ENCODE measurements at places on chromosomes 1 and 21.
A peak's percentile ranks its signal among the peaks of the same experiment; 100 is the strongest.

DNA sequence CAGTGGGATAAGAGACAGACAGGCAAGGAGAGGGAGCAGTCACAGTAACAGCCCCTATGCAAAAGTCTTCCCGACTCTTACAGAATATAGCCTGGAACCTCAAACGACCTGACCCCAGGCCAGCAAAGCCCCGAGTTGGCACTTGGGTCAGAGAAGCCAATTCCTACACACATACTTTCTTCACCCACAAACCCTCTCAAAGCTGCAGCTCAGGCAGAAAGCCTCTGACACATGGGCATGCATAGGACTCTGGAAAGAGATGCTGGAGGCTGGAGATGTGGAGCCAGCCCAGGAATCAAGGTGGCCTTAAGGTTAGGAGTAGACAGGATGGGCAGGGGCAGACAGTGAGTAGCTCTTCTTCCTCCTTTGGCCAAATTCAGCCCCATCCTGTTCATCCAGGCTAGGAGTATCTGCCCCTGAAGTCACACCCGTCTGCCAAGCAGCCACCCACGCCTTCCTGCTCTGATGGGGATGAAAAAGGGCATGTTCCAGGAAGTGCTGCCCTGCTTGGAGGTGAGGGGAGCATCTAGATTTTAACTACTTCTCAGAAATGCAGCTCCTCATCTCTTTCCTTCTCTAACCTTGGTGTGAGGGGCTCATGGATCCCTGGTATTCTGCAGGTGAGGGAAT is 7.8 kb downstream of the SLC41A1 start:
- no peak for DNase-seq

DNA sequence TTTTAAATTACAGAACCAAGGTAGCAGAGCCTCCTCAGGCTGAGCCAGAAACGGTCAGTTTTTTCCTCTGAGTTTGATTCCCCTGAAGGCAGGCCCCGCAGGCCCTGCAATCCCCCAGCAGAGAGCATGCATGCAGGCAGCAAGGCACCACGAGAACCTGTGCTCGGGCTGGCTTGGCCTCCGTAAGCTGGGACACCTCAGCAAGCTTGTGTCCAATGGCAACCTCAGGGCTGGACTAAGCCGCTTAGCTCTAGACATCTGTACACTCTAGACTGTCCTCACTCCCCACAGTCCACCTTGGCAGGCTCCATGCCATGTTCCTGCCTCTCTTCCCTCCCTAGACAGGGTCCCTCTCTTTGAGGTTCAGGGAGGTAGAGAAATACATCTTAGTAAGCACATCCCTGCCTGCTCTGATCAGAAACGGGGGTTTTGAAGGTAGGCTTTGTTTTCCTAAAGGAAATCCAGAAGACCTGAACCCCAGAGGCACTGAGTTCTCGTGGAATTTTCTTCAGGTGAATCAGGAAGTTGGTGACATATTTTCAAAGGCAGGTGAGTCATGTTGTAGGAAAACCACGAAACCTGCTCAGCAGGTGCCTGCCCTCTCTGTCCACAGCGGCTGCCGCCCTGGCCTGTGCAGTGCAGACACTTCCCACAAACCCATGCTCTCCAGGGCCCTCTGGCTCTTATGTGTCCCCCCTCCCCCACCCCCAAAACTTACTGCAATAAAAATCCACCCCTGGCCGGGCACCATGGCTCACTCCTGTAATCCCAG is 7.0 kb downstream of the TMEM63A start:
- no peak for DNase-seq

- no peak for DNase-seq
These were observed 7.0 kb downstream of the TDRD5 start for GRCh38 chr1:179598631-179599030.

DNA sequence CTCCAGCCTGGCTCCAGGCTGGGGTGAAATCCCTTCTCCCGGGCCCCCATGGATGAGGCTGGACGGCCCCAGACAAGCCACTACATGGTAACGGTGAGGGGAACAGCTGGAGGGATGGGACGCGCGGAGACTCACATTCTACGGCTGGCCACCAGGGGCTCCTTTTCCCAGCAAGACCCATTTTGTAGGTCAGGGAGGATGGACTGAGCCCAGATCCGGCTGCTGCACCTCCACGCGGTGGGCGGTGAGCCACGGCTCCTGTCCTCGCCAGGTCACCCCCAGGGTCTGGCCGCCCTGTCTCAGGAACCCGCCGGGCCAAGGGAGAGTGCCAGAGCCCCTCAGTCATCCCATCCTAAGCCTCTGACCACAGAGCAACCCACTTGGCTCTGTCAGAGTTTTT is 75.0 kb upstream of the ACTRT2 start:
- peak; percentile 9 for DNase-seq

DNA sequence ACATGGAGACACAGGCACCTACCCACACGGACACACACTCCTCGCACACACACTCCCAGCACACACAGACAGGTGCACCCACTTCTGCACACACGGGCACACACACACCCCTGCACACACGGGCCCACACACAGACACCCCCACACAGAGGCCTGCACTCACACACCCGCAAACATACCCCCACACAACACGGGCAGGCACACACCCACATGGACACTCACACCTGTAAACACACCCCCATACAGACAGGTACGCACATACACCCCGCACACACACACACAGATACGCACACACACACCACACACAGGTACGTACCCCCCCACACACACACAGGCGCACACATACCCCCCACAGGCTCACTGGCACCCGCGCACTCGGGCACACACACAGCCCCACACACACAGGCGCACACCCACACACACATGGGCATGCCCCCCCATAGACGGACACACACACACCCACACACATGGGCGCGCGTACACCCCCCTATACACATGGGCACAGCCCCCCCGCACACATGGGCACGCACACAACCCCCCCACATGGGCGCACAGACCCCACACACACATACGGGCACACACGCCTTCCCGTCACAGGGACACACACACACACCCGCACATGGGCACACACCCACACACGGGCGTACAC is 6.1 kb downstream of the ATAD3A start:
- DNase-seq: no peak

DNA sequence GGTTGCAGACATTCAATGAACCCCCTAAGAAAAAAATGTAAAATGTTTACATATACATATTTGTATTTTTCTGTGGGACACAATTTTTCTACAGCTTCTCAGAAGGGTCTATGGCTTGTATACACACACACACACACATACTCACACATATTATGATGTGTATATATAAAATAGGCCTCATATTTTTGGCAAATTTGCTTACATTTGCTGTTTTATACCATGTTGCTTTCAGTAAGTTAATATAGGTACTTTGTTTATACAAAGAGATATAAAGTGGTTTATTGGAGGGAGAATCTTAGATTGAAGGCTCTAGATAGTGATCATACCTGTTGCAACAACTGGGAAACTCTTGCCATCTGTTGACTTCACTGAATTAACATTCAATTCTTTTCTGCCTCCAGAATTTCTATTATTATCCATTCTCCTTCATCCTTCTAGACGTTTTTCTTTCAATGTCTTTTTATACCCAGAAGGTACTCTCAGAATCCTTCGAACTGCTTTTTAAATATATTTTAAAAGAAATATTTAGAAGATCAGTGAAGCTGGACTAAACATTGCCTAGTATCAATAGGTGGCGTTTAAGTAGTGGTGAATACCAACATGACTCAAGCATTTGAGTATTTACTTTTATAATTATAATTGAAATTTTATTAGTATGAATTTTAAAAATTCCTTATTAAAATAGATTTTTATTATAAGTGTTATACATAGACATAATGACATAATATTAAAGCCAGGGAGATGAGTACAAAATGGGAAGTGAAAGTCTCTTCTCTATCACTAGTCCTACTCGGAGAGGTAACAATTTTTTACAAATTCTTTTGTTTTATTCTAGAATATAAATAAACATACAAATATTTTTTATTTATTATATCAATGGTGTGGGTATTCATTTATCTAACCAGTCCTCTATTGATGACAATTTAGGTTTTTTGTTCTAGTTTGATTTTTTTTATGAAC is 10.2 kb downstream of the CD55 start:
- no peak for DNase-seq

DNA sequence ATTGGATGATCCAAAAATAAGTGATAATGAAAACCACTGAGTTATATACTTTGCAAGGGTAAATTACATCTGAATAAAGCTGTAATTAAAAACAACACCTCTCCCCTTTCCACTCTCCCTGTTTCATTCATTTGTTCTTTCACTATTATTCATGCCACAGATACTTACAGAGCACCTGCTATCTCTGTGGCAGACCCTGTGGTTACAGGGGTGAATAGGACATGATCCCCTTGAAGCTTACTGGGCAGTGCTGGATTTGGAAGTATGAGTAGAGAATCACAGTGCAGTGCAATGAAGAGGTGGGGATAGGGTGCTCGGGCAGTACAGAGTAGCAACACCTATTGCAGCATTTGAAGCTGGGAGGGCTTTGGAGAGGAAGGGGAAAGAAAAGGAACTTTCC is 21.7 kb downstream of the ARV1 start:
- DNase-seq: no peak

DNA sequence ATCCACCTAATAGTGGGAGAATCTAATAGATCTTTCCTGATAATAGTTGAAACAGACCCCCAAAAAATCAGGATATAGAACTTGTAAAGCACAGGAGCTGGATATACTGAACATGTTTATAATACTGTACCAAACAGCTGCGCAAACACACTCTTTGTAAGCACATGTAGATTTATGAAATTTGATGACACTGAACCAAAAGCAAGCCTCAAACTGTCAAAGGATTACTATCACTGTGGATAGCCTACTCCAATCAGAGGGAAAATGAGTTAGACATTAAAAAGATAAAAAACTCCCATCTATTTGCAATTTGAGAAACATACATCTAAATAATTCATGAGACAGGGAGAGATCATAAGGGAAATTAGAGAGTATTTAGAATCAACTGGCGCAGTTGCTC is 26.1 kb downstream of the RCAN3 start:
- no peak for DNase-seq

DNA sequence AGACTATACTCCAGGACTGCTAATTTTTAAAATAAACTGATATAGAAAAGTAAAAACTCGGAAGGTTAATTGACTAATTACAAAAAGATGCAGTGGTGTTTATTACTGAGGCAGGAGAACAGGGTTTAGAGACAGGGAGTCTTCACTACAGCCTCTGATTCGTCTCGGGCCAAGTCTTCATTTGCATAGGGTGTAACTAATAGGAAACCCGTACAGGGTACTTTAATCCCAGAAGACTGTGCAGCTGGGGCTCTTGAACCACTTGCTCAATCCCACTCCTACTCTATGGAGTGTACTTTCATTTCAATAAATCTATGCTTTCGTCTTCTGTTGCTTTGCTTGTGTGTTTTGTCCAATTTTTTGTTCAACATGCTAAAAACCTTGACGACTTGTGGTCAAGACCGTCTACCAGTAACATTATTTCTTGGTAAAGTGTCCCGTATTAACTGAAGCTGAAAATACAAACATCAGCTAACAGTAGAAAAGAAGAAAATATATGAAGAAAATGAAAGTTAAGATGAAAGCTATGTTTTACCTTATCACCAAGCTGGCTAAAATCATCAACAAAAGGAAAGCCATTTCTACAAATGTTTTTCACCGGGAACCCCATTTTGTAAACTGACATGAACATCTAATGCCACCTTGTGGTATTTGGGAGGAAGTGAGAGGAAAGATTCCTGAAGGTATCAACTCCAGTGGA is 8.0 kb downstream of the SDHB start:
- DNase-seq: peak; percentile 44

- no peak for DNase-seq
These were observed 121.9 kb downstream of the KCNK1 start for GRCh38 chr1:233735847-233736246.

DNA sequence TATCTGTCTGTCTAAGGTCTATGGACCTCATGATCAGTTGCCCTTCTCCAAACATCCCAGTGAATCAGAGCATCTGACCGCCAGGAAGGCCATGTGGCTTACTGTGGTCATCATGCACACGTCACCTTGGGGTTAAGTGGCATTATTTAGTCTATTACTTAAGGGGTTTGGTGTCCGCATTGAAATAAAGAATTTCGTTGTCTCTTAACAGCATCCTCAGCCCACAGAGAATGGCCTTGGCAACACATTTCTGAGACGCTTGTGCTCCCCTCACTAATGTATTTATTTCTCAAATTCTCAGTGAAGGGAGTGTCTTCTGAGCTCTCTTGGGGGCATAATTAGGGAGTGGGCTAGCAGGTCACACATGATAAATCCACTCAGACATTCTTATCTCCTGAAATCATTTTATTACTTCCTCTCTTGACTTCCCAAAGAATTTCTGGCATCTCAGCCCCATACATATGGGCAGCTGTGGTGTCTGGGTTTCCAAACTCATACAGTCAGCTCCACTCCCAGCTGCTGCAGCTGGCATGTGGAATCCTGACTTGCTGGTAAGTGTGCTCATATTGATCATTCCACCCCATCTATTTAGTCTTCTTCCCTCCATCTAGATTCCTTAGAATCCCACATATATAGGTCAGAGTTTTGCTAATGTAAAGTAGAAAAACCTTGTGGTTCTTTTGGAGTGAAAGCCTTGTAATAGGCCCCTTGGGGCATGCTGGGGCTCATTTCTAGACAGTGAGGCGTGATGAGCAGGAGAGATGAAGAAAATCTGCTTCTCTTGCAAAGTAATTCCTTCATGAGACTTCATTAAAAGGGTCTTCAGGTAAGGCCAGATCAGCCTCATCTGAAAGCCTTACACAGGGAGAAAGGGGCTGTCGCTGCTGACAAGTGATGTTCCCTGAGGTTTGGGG is 110.5 kb downstream of the HHAT start:
- DNase-seq: peak; percentile 80

DNA sequence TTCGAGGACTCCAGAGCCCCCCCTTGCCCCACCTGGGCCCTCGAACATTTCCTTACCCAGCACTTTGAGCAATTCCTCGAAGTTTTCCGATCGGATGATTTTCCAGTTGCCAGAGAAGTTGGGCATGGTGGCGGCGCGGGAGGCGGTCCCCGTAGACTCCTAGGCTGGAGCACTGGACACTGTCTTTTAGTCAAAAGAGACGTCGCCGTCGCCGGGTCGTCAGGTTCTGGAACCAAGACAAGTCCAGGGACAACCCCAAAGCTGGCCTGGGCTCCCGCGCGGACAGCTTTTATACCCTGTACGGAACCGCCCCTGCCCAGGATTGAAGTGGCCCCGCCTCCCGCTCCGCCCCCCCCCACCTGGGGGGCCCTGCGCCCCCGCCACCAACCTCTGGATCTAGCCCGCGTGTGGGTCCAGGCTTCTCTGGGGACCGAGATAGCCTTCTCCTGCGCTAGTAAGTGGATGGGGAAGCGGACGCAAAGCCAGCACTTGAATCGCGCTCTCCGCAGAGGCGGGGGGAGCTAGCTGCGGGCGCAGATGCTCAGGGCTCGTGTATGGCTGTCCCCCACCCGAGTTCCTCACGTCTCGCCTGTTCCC is at the start of gene CRABP2:
Gene CRABP2 (minus strand): TSS at position 263 of the 597 bp plus-strand sequence. CDS start 137 bp downstream, at position 126.
- no peak for DNase-seq

- DNase-seq: no peak
These were observed 83.3 kb downstream of the MPZL1 start for GRCh38 chr1:167805041-167805556.
